Muscle of back (tissue), 13 donors: ENCODE measurements at places on chromosomes 7 and 10. TPM values are rescaled to one million over a fixed set of nuclear protein-coding genes. Genes with fewer than 3 reads are reported as not detected.

Gene MOGAT3
- 0.16 TPM for polyA plus RNA-seq

Gene KLF14
- 1.6 TPM for polyA plus RNA-seq

Gene CLRN3
- not detected for polyA plus RNA-seq

Gene OR6B1
- not detected for polyA plus RNA-seq

Gene ERVW-1
- polyA plus RNA-seq: 1.6 TPM

Gene BBS9
- polyA plus RNA-seq: 15.1 TPM

Gene NSUN5
- polyA plus RNA-seq: 15.8 TPM

Gene NOS3
- 5.1 TPM for polyA plus RNA-seq

Gene GPR15LG
- polyA plus RNA-seq: not detected

Gene EN2
- polyA plus RNA-seq: 1.7 TPM

Gene TAS2R41
- polyA plus RNA-seq: not detected

Gene AKR1D1
- not detected for polyA plus RNA-seq

Gene MACROH2A2
- 21.0 TPM for polyA plus RNA-seq

Gene ADAP1
- polyA plus RNA-seq: 3.3 TPM

Gene ARL5B
- polyA plus RNA-seq: 29.7 TPM

Gene MMD2
- not detected for polyA plus RNA-seq

Gene CCDC136
- 15.7 TPM for polyA plus RNA-seq

Gene BICC1
- 23.6 TPM for polyA plus RNA-seq

Gene VAX1
- 0.08 TPM for polyA plus RNA-seq

Gene BCCIP
- 55.5 TPM for polyA plus RNA-seq

Gene SPDYE5
- polyA plus RNA-seq: 3.7 TPM

Gene EBF3
- 68.1 TPM for polyA plus RNA-seq

Gene TAF3
- polyA plus RNA-seq: 6.4 TPM

Gene DCLRE1A
- polyA plus RNA-seq: 6.2 TPM

Gene LAMB1
- 513 TPM for polyA plus RNA-seq

Gene HERPUD2
- polyA plus RNA-seq: 30.9 TPM

Gene TYW1B
- 5.2 TPM for polyA plus RNA-seq
